ENCODE measurements at places on chromosomes 6 and 20.

GRCh38 chr6:100167585-100167984 is 173.6 kb upstream of the MCHR2 start:
- no peak for DNase-seq

GRCh38 chr20:57808264-57809070 is 98.7 kb upstream of the PMEPA1 start:
- DNase-seq = no peak

GRCh38 chr6:26200918-26201721 is 113.9 kb downstream of the HFE start:
- DNase-seq = no peak

- no peak for DNase-seq
Measured at GRCh38 chr6:6837541-6838080, 249.1 kb downstream of the LY86 start.

GRCh38 chr20:48921883-48922820 is 641 bp downstream of the ARFGEF2 start:
- DNase-seq = no peak

DNA sequence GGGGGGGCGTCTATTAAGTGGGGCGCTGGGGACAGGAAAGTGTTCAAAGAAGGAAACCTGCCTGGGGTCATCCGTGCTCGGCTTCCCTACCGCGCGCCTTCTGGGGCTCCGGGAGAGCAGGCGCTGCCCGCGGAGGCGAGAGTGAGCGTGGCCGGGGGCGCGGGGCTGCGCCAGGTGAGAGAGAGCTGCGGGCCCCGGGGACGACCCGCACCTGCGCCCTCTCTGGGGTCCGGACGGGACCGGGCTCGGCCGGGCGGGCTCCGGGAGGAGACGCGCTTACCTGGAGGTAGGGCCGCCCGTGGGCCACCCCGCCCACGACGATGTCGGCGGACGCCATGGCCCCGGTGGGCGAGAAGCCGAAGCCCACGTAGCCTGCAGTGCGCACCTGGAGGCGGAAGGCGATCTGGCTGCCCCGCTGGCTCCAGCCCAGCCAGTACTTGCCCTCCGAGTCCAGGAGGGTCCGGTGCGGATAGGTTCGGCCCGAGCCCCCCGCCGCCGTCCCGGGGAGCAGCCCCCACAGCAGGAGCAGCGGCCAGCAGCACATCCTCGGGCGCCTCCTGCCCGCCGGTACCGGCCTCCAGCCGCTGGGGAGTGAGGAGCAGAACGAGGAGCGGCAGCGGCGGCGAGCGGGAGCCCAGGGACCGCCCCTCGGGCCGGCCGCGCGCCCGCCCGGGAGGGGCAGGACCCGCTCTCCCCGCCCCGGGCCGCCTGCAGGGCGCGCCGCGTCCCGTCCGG is at the start of gene MOXD1:
MOXD1 (minus strand) TSS at position 593 of the 735 bp plus-strand sequence; CDS start at position 544, 49 bp downstream.
- DNase-seq = peak; percentile 41

DNA sequence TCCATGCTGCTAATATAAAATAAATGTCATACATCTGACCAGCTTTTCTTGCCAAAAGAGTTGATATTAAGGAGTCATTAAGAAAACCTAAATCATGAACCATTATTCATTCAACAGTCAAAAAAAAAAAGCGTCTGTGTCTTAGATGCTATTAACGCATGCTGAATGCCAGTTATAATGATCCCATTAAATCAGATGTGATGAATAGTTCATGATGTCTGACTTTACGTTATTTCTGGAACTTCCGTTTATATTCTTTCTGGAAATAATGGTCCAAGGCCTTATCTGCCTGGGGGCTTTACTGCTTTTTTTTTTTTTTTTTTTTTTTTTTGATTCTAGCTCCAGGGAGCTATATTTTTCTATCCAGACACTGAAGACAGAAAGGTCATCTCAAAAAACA is 877.1 kb downstream of the HACE1 start:
- no peak for DNase-seq

- peak; percentile 73 for DNase-seq
Measured at GRCh38 chr6:110181131-110182030, 1.2 kb downstream of the CDC40 start.

DNA sequence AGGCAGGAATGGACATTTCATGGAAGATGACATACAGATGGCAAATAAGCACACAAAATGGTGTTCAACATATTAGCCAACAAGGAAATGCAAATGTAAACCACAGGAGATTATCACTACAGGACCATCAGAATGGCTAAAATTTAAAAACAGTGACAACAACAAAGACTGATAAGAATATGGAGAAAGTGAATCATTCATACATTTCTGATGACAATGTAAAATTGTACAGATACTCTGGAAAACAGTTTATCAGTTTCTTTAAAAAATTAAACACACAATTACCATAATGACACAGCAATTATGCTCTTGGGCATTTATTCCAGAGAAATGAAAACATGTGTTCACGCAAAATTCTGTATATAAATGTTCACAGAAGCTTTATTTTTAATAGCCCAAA is 105.8 kb upstream of the RUNX2 start:
- peak; percentile 39 for DNase-seq

GRCh38 chr6:18596531-18596835 is 209.3 kb downstream of the RNF144B start:
- no peak for DNase-seq

- DNase-seq = no peak
Measured at GRCh38 chr20:40953856-40954255, 74.8 kb upstream of the TOP1 start.

- no peak for DNase-seq
Measured at GRCh38 chr6:134814076-134814695, 135.7 kb downstream of the ALDH8A1 start.

GRCh38 chr6:42129360-42129676 is 13.1 kb downstream of the C6orf132 start:
- DNase-seq = no peak

GRCh38 chr6:47485491-47486135 is 8.0 kb downstream of the CD2AP start:
- DNase-seq = no peak

DNA sequence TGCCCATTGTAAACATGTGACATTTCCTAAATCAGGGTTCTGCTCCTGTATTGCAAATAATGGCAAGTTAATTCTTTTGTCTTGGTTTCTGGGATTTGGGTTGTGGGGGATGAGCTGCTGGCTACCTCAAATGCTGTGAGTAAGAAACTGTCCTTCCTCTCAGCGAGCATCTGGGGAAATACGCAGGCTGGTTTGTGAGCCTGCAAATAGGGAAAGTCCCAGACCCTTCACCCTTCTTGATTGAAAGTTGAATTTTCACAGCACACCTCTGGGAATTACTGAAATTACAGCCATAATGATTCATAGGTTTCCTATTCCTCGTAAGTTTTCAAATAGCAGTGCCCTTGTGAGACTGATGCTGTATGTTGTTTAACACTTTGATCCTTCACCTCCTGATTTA is 138.1 kb downstream of the TBXT start:
- no peak for DNase-seq

GRCh38 chr6:21164768-21165326 is 428.7 kb upstream of the SOX4 start:
- DNase-seq = peak; percentile 6

DNA sequence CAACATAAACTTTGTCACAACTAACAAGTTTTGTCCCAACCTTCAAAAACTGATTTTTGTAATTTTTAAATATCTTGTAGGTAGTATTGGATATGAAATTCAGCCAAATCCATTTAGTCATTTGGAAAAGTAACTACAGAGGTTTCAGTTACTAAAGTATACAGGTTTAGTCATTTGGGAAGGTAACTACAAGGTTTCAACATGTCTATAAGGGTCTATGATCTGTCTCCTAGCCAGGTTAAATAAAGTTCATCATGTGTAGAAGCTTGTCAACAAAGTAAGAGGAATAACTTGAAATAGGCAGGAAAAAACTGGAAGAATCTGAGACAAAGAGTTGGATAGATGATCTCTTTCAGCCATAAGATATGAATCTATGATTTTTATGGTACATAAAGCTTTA is 229.8 kb downstream of the COL12A1 start:
- DNase-seq = no peak

GRCh38 chr6:110574817-110575216 is 98.4 kb upstream of the SLC22A16 start:
- DNase-seq = no peak

GRCh38 chr6:66866801-66867200 is 1159.8 kb upstream of the EYS start:
- DNase-seq = no peak

- peak; percentile 54 for DNase-seq
Measured at GRCh38 chr6:150006961-150007464, 18.3 kb downstream of the RAET1L start.

DNA sequence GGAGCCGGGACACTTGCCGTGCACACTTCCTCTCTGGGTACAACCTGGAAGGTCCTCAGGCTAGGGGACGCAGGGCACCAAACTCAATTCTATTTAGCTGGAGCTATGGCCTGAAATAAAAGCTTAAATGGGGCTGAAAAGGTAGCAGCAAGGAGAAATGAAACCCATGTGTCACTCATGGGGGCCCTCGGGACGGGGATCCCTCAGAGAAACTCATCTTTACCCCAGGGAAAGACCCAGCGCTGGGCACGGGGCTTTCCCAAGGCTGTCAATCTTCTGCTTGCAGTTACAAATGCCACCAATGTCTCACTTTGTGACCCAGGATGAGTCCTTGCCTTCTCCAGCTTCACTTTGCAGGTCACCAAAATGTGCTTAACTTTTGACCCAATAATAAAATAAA is 16.5 kb downstream of the SNAI1 start:
- no peak for DNase-seq

- DNase-seq = no peak
Measured at GRCh38 chr20:11235058-11235457, 561.3 kb upstream of the JAG1 start.

DNA sequence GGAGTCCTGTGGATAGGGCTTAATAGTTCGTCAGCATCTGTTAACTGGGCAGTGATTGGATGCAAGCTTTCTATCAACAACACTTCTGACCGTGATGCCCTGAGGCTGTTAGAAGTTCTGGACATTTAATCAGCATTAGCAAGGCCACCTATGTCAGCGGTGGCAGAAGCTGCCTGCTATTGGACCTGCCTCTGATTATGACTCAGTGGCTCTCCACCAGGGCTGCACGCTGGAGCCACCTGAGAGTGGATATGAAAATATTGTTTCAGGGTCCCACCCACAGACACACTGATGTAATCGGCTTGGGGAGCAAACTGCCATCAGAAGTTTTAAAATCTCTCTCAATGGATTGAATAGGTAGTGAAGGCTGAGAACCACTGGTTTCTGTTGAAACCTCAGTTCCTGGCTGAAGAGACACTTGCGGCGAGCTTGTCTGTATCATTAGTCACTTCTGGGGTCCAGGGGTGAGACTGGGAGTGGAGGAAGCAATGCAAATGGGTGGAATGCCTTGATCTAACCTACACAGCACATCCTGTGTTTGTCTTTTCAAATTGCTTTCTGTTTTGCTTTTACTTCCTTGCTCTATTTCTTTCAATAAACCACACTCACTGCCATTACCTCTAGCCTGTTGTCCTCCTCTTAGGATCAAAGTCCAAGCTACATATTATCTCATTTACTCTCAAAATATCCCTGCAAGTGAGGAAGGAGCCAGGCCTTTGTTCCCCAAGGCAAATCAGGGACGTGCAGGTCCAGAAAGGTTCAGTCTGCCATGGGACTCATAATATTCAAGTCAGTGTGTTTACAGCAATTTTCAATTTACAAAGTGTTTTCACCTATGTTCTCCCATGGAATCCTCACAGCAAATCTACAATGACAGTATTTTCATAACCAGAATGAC is 4.2 kb downstream of the CLIC5 start:
- DNase-seq = peak; percentile 28

DNA sequence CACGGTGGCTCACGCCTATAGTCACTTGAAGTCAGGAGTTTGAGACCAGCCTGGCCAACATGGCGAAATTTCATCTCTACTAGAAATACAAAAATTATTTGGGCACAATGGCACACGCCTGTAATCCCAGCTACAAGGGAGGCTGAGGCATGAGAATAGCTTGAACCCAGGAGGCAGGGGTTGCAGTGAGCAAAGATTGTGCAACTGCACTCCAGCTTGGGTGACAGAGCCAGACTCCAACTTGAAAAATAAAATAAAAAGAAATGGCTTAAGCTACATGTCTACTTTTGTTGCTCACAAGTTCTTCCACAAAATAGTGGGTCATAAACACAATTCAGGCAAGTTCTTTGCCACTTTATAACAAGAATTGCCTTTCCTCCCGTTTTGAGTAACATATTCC is 27.1 kb upstream of the B4GALT5 start:
- DNase-seq = no peak

DNA sequence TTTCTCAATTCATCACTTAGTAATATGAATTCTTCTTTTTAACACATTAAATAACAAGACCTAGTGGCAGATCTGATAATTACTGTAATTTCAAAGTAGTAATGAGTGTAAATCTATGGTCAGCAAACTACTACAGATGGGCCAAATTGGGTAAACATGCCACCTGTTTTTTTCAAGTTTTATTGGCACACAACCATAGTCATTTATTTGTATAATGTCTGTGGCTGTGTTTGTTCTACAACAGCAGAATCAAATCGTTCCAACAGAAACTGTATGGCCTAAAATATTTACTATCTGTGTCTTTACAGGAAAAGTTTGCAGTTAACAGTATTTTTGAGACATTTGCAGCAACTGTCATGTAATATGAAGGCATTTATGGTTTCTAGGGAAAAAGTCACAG is 86.1 kb upstream of the EYA2 start:
- no peak for DNase-seq

GRCh38 chr6:100553243-100553642 is 88.5 kb upstream of the SIM1 start:
- DNase-seq = no peak

- peak; percentile 79 for DNase-seq
Measured at GRCh38 chr6:135128268-135128914, 52.7 kb upstream of the MYB start.

- no peak for DNase-seq
Measured at GRCh38 chr6:3762359-3762758, 10.8 kb upstream of the PXDC1 start.

- DNase-seq = no peak
Measured at GRCh38 chr6:137471497-137471896, 22.7 kb downstream of the OLIG3 start.

DNA sequence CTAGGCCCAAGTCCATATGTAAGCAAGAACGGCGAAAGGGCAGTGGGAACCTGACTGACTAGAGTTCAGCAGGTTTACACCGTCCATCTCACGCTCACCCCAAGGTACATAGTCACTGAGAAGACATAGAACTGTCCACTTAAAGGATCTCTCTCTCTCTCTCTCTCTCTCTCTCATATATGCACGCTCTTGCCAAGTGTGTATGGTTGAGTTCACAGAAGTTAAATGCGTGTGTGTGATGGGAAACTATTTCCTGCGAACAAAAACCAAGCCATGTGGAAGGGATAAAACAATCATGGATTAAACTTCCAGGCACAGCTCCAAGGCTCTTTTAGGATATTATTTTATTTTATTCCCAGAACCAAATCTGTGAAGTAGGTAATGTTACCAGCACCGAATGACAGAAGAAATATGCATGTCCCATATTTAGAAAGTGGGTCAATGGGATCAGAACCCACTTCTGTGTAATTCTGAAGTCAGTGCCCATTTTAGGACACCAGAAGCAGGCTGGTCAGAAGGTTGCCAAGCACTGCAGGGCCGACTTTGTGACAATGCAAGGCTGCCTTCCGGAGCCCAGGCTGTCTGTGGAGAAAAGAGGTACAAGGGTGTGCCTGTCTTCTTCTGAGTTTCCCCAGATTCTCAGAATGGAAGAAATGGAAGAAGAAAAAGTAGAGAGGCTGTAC is 49.2 kb upstream of the MAP7 start:
- DNase-seq = no peak

Data from hematopoietic multipotent progenitor cell treated with erythropoietin and hydrocortisone succinate and interleukin-3 and kit ligand, for 4 days (in vitro differentiated cells).